ENCODE measurements at places on chromosomes 6 and 20.

GRCh38 chr6:13406781-13407180 lies 78.4 kb upstream of the TBC1D7 start:
- DNase-seq, result peak; percentile 16

DNA sequence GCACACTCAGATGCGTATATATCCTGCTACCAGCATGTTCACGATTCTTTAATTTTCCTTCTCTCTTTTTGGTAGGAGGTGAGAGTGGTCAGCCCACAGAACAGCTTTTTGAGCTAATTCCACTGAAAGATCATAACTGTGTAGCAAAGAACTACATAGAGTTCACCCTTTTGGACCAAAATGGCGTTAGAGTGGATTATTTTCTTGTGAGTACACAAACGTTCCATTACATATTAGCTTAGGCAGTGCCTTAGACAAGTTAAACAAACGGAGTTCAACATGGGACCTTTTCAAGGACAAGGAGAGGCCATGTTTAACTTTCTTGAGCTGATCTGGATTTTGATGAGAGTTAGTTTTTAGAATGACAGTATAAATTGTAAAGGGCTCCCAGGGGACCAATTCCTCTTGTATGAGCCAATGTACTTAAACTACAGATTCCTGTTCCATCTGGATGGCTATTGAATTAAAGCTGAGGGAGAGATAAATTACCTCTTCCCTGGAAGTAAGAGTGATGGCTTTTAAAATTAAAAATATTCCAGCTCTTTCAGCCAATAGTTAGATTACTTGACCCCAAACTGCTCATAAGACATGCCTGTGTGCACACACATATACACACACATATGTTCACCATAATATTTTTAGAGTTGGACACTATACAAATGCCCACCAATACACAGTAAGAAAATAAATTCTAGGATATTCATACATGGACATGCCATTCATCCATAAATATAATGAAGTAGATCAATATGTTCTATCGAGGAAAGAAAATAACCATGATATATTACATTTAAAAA lies 25.6 kb upstream of the ARMH2 start:
- no peak for DNase-seq

- no peak for DNase-seq
Observed at GRCh38 chr6:85691478-85691877, 48.8 kb upstream of the SYNCRIP start.

DNA sequence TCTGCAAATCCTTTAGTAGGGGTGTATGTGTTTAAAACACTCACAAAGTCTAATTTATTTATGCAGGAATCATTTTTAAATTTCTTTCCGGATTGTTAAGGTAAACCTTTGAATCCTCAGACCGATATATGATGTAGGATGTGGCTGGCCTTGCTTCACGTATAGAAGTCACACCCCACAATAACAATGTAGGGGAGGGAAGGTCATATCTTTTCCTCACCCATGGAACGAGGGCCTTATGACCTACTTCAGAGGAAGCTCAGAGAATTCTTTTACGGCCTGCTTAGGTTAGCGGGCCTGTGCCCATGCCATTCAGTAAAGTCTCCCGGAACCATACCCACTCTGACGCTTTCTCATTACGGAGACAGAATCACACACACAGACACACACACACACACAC lies 102.9 kb downstream of the MAP3K7 start:
- no peak for DNase-seq

- DNase-seq, result no peak
Observed at GRCh38 chr6:235763-236360, 56.4 kb upstream of the DUSP22 start.

GRCh38 chr20:24909086-24909780 lies 39.8 kb upstream of the CST7 start:
- no peak for DNase-seq

GRCh38 chr20:18223409-18223808 lies 64.9 kb upstream of the ZNF133 start:
- DNase-seq, result no peak

DNA sequence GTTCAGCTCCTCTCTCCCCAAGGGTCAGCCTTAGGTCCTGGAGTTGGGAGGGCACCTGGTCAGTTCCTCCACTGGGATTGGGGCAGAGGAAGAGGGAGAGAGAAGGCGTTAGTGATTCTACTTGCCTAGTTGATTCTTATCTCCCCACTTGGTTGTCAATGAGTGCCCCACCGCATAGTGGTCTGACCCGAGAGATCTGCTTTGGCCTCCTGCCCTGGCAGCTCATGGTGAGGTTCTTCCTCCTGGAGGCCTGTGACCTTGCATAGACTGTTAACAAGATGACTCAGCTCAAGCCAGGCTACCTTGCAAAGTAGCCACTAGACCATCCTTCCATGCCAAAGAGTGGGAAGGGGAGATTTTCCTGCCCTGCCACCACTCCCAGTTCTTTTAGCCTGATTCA lies 160.6 kb downstream of the TMEM200A start:
- no peak for DNase-seq

DNA sequence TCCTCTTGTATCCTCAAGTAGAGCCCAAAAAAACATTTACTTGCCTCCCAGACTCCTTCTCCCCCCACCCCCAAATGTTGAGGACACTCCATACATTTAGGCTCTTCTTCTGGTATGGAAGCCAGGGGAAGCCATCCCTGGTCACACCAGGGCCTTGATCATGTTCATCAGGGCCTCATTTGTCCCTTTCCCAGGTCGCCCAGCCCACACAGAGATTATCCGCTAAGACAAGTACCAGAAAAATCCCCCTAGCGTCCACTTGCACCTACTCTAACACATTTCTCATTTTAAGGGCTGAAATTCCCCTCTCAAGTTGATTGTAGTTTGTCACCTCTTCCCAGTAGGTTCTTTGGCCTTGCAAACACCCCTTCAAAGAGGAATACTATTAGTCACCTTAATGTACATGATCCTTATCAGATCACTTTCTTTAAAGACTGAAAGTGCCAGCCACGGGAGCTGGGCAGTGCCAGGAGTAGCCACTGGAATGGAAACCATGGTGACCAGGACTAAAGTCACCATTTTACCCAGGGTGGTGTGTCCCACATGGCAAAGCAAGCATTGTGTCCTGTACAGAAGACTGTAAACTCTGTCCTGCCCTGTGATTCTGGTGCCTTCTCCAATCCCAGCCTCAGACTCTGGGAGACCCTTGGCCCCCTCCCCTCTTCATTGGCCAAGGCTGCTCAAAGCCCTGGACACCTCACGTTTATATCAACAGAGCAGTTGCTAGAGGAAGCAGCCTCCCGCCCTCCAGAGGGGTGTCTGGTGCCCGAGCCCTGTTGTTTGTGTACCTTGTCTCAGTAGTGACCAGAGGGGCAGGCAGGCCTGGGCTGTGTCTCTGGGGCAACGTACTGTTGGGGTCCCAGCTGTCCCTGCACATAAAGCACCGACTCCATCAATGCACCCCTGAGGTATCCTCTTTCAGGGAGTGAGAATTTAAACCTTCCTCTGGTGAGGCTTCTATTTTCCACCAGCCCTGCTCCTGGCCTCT lies 5.0 kb upstream of the APOBEC2 start:
- DNase-seq, result no peak

- DNase-seq, result no peak
Observed at GRCh38 chr6:17280138-17280537, 1.0 kb upstream of the RBM24 start.

DNA sequence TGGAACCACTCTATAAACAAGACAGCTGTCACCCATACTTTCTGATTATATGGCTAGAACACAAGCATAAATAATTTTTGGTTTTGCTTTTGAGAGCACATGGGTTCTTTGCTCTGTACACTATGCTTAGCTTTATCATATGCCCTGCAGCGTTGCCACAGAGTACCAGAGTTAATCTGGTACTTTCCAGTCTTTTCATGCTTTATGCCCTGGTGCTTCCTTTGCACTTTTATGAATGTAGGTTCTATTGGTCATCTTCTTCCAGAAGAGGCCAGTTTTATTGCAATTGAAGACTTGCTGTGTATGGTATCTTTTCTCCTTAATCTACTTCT lies 20.8 kb downstream of the SHLD1 start:
- DNase-seq, result no peak

GRCh38 chr6:19035461-19036195 lies 648.5 kb downstream of the RNF144B start:
- no peak for DNase-seq

DNA sequence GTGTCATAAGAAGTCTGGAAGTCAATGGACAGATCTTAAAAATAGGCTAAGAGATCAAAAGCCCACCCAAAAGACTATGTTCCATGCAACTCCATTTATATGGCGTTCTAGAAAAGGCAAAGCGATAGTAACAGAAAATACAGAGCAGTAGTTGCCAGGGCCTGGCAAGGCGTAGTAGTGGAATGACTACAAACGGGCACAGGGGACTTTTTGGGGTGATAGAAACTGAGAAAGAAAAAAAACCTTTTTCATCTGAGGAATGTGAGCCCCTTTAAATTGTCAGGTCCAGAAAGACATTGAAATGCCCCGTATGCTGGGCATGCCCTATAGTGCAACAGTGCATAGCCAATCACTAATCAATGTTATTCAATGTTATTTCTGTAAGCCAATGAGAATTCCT lies 47.2 kb upstream of the FAM50B start:
- no peak for DNase-seq

DNA sequence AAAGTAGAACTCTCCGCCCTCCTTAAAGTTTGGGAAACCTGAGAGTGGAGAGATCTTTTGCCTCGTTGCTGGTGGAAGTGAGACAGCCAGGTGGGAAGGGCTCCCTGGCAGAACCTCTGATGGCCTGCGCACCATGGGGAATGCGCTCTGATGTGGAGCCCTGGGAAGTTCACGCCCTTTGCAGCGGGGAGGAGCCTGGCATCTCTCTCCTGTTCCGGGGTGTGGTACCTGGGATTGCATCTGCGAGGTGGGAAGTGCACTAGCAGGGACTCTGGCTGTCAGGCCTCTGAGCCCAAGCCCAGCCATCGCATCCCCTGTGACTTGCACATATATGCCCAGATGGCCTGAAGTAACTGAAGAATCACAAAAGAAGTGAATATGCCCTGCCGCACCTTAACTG lies 159.8 kb downstream of the AKAP7 start:
- DNase-seq, result no peak

DNA sequence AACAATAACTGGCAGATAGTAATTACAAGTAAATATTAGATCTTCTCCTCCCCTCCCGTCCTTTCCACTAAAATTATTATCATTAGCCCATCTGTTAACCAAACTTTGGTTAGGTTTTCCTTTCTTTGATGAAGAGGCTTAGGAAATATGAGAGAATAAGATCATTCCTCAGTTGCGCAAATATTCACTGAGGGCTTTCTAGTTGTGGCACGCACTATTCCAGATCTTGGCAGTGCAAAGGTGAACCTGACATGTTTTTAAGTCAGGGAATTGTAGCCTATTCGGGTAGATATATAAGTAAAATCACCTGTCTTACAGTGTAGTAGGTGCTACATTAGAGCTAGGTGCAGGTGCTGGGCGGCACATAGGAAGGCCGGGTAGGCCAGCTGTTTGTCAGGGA lies 31.1 kb downstream of the RNF217 start:
- DNase-seq, result no peak

DNA sequence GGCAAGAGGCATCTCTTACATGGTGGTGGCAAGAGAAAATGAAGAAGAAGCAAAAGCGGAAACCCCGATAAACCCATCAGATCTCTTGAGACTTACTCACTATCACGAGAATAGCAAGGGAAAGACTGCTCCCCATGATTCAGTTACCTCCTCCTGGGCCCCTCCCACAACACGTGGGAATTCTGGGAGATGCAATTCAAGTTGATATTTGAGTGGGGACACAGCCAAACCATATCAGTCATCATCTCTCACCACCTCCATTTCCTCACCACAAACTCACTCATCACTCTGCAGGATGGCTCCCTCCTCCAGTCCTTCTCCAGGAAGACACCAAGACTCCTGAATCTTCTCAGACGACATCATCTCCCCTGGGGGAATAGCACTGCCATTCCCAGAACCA lies 25.8 kb upstream of the SLC16A10 start:
- no peak for DNase-seq

DNA sequence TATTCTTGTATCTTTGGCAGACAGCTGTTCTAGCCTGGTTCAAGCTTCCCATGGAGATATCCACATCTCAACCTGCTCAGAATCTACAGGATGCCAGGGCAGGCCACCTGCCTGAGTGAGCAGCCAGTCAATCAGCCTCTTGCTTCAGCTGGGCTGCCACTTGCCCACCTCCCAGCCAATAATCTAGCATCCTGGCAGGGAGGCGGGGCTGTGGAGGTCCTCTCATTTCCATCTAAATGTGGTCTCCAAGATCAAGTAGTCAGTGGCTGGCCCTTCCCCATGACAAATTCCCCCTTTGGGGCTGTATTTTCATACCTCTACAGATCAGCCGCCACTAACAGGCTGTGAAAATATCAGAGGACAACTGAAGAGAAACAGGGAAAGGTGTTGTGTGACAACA lies 33.0 kb upstream of the SPDEF start:
- DNase-seq, result no peak

- no peak for DNase-seq
Observed at GRCh38 chr20:47088335-47088734, 193.7 kb downstream of the EYA2 start.

DNA sequence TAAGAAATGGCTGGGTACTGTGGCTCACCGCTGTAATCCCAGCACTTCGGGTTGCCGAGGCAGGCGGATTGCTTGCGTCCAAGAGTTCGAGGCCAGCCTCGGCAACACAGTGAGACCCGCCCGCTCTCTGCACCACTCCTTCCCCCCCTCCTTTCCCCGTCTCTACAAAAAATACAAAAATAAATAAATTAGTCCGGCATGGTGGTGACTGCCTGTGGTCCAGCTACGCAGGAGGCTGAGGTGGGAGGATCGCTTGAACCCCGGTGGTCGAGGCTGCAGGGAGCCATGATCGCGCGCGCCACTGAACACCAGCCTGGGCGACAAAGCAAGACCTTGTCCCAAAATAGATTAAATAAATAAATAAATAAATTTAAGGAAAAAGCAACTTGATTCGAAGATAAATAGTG lies 448 bp upstream of the RNF114 start:
- peak; percentile 44 for DNase-seq
